ENCODE measurements at places on chromosomes 2 and 18.

GRCh38 chr2:187982668-187983067 lies 309.0 kb upstream of the GULP1 start:
- peak; percentile 89 for DNase-seq

DNA sequence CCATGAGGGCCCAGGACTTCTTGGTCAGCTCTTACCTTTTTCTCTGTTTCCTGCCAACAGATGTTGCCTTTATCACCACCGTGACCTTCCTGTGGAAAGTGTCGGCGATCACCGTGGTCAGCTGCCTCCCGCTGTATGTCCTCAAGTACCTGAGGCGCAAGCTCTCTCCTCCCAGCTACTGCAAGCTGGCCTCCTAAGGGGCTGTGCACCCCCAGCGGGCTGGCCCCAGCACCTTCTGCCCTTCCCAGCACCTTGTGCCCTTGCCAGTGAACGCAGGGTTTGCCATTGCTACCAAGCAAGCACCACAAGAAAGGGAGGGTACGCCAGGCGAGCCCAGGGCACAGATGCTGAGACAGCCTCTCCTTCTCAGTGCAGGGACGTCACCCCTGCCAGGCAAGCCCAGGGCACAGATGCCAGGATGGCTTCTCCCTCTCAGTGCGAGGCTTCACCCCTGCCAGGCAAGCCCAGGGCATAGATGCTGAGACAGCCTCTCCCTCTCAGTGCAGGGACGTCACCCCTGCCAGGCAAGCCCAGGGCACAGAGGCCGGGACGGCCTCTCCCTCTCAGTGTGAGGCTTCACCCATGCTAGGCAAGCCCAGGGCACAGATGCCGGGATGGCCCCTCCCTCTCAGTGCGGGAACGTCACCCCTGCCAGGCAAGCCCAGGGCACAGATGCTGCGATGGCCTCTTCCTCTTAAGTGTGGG lies 18.4 kb upstream of the NFATC1 start:
- no peak for DNase-seq

- DNase-seq, result peak; percentile 76
Observed at GRCh38 chr2:174024524-174025270, 59.5 kb upstream of the SP3 start.

DNA sequence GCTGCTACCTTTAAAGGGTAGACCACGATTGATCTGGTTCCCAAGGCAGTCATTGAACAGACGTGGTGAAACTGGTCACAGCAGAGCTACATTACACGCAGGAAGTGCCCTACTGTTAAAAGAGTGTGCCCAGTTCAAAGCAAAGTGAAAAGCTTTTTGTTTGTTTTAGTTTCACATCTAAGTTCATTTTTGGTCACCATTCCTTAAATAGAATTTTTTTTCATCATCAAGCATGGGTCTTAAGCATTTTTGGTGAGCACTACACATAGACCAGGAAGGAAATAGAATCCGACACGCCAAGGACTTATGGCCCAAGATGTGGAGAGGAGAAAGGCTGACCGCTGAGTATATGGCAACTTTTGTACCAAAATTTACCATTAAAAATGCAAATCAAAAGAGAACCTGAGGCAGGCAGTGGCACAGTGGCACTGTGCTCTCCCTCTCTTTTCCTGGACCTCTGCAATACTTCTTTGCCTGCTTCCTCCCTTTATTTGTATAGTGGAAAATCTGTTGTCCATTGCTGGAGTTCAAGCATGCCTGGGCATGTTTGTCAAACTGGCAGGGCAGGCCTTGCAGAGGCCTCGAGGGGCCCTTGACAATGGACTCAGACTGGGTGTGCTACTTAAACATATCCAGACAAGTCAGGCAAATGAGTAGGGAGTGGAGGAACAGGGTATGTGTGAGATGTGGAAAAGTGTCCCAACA lies 42.6 kb upstream of the HNRNPA3 start:
- DNase-seq, result no peak

- DNase-seq, result no peak
Observed at GRCh38 chr2:68454719-68455118, 12.4 kb downstream of the FBXO48 start.
